ENCODE measurements at places on chromosomes 13 and 19. TPM values are rescaled to one million over a fixed set of nuclear protein-coding genes. Genes with fewer than 3 reads are reported as not detected.

Gene MYDGF
- total RNA-seq, result 41.9 TPM

Gene SIGLEC9
- total RNA-seq, result 2.2 TPM

Gene F7
- 0.69 TPM for total RNA-seq

Gene OVOL3
- not detected for total RNA-seq

Gene CD79A
- not detected for total RNA-seq

Gene ANGPTL8
- total RNA-seq, result not detected

Gene C19orf85
- total RNA-seq, result not detected

Gene SPC24
- 1.8 TPM for total RNA-seq

Gene UQCRFS1
- total RNA-seq, result 23.2 TPM

Gene C1QTNF9B
- 2.6 TPM for total RNA-seq

Gene KCNJ14
- 0.29 TPM for total RNA-seq

Gene ZNF177
- 8.7 TPM for total RNA-seq

Gene HIPK4
- total RNA-seq, result not detected

Gene TGFBR3L
- total RNA-seq, result not detected

Gene GJB6
- total RNA-seq, result not detected

Gene MUC16
- total RNA-seq, result 1.4 TPM

GRCh38 chr13:49528161-49528560, 32.4 kb downstream of the PHF11 start:
- H3K27me3 ChIP-seq, result no peaks in the 10 kb centered on the region
- H3K27ac ChIP-seq, result no peak overlapping the region
- no peaks in the 10 kb centered on the region for H3K4me1 ChIP-seq
- no peak for DNase-seq
- H3K36me3 ChIP-seq, result no peaks in the 10 kb centered on the region
- H3K4me3 ChIP-seq, result no peak overlapping the region

DNA sequence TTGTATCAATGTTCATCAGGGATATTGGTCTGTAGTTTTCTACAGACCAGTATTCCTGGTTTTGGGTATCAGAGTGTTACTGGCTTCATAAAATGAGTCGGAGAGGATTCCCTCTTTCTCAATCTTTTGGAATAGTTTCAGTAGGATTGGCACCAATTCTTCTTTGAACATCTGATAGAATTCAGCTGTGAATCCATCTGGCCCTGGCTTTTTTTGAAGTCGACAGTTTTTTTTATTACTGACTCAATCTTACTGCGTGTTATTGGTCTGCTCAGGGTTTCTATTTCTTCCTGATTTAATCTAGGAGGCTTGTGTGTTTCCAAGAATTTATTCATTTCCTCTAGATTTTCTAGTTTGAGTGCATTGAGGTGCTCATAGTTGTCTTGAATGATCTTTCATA, 11.4 kb downstream of the TEX26 start:
- no peaks in the 10 kb centered on the region for H3K27me3 ChIP-seq
- no peaks in the 10 kb centered on the region for H3K4me1 ChIP-seq
- H3K27ac ChIP-seq, result no peak overlapping the region
- H3K4me3 ChIP-seq, result no peak overlapping the region
- DNase-seq, result no peak

- no peaks in the 10 kb centered on the region for H3K4me1 ChIP-seq
- H3K4me3 ChIP-seq, result no peak overlapping the region
- H3K27me3 ChIP-seq, result no peaks in the 10 kb centered on the region
- no peaks in the 10 kb centered on the region for H3K36me3 ChIP-seq
- no peak overlapping the region for H3K27ac ChIP-seq
Observed at GRCh38 chr13:30443957-30444404, 21.7 kb downstream of the UBE2L5 start.

- no peaks in the 10 kb centered on the region for H3K27me3 ChIP-seq
- no peak for DNase-seq
- H3K4me3 ChIP-seq, result no peak overlapping the region
- H3K27ac ChIP-seq, result peak overlapping the region; percentile 5
- no peaks in the 10 kb centered on the region for H3K4me1 ChIP-seq
- no peaks in the 10 kb centered on the region for H3K36me3 ChIP-seq
Observed at GRCh38 chr19:34328982-34329381, 36.0 kb upstream of the GPI start.

DNA sequence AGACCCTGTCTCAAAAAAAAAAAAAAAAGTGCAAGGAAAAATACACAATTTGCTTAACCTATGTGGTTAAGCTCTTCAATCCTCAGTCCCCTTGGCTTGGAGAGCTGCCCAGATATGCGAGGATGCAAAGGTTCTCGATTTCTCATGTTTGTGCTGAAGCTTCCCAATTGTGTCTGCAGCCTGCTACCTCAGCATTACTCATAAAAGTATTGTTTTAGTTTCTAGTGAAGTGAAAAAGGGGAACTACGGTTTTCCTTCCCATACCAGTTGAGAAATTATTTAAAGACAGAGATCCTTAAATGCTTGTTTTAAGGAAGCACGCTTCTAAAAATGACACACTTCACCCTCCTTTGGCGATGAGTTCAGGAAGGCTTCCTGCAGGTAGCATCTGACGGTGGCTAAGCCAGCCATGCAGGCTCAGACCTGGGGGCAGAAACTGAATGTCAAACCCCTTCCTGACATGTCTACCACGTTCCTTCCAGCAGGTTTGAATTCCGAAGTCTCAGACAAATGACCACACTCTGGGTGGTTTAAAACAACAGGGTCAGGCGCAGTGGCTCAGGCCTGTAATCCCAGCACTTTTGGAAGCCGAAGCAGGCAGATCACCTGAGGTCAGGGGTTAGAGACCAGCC, 47.9 kb downstream of the RUBCNL start:
- no peaks in the 10 kb centered on the region for H3K27me3 ChIP-seq
- no peak overlapping the region for H3K4me3 ChIP-seq
- H3K4me1 ChIP-seq, result peaks cover 5% of the 10 kb centered on the region
- H3K27ac ChIP-seq, result no peak overlapping the region

- no peak overlapping the region for H3K4me3 ChIP-seq
- H3K27me3 ChIP-seq, result no peaks in the 10 kb centered on the region
- H3K36me3 ChIP-seq, result no peaks in the 10 kb centered on the region
- H3K27ac ChIP-seq, result no peak overlapping the region
- H3K4me1 ChIP-seq, result no peaks in the 10 kb centered on the region
Observed at GRCh38 chr13:106597749-106598395, 29.9 kb upstream of the ARGLU1 start.

GRCh38 chr13:48412881-48413351, at the start of gene LPAR6:
Gene LPAR6 (minus strand): TSS chr13:48413113. CDS start chr13:48412423, 690 bp downstream.
- no peaks in the 10 kb centered on the region for H3K27me3 ChIP-seq
- H3K27ac ChIP-seq, result peak within 1 kb of the TSS; percentile 77
- H3K36me3 ChIP-seq, result no peaks in the 10 kb centered on the region
- peak within 1 kb of the TSS; percentile 60 for H3K4me3 ChIP-seq
- DNase-seq, result no peak

DNA sequence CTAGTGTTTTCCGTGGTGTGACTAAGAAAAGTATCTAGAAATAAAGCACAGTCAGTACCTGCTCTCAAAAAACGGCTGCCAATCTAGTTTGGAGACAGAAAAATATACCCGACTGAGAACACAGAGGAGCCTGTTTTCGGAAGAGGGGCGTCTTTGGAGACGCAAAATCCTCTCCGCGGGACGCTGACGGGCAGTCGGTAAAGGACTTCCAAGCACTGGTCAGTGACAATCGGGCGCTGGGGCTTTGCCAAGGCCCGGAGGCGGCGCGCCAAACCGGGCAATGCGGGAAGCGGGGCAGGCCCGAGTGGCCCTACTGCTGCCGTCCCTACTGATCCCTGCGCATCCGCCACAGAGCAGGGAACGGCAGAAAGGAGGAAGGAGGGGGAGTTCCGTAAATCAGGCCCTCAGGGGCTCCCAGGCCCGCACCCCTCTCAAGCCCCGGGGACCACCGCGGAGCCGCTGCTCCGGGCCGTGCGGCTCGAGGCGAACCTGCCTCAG, 588 bp upstream of the DPY19L3 start:
- H3K27ac ChIP-seq, result peak overlapping the region; percentile 99
- no peaks in the 10 kb centered on the region for H3K4me1 ChIP-seq
- peak overlapping the region; percentile 86 for H3K4me3 ChIP-seq
- no peaks in the 10 kb centered on the region for H3K27me3 ChIP-seq
- DNase-seq, result peak; percentile 66
- no peaks in the 10 kb centered on the region for H3K36me3 ChIP-seq

GRCh38 chr19:15331419-15332310, 674 bp downstream of the BRD4 start:
- peak overlapping the region; percentile 98 for H3K27ac ChIP-seq
- H3K4me3 ChIP-seq, result peak overlapping the region; percentile 87
- no peaks in the 10 kb centered on the region for H3K27me3 ChIP-seq

- H3K27me3 ChIP-seq, result no peaks in the 10 kb centered on the region
- H3K27ac ChIP-seq, result no peak overlapping the region
- H3K36me3 ChIP-seq, result no peaks in the 10 kb centered on the region
Observed at GRCh38 chr19:20162821-20163220, 4.2 kb upstream of the ZNF486 start.

GRCh38 chr13:113152691-113152983, 5.8 kb upstream of the PROZ start:
- H3K27ac ChIP-seq, result peak overlapping the region; percentile 84
- H3K4me1 ChIP-seq, result peaks cover 5% of the 10 kb centered on the region
- DNase-seq, result no peak
- no peaks in the 10 kb centered on the region for H3K27me3 ChIP-seq
- H3K4me3 ChIP-seq, result peak overlapping the region; percentile 58
- H3K36me3 ChIP-seq, result no peaks in the 10 kb centered on the region

DNA sequence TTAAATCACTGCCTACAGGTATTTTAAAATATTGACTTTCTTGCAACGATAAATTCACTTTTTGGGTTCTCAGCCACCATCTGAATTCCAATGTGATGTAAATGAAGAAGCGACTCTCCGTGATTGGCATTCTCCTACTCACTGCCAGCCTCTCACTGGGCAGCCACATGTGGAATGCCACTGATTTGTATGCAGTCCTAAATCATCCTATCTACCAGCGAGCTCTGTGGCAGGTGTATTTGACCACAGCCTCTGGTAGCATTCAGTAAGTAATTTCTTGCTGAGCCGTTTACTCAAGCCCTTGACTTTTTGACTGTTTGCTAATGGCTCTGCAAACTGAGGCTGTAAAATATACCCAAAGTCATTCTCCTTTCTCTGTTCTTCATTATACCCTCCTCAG, 559.0 kb upstream of the SLC10A2 start:
- no peaks in the 10 kb centered on the region for H3K36me3 ChIP-seq
- H3K27me3 ChIP-seq, result no peaks in the 10 kb centered on the region
- no peaks in the 10 kb centered on the region for H3K4me1 ChIP-seq
- H3K27ac ChIP-seq, result no peak overlapping the region
- no peak for DNase-seq
- no peak overlapping the region for H3K4me3 ChIP-seq

GRCh38 chr19:35931874-35932202, 4.3 kb upstream of the LRFN3 start:
- H3K36me3 ChIP-seq, result no peaks in the 10 kb centered on the region
- H3K4me3 ChIP-seq, result peak overlapping the region; percentile 1
- no peak for DNase-seq
- peaks cover 5% of the 10 kb centered on the region for H3K4me1 ChIP-seq

DNA sequence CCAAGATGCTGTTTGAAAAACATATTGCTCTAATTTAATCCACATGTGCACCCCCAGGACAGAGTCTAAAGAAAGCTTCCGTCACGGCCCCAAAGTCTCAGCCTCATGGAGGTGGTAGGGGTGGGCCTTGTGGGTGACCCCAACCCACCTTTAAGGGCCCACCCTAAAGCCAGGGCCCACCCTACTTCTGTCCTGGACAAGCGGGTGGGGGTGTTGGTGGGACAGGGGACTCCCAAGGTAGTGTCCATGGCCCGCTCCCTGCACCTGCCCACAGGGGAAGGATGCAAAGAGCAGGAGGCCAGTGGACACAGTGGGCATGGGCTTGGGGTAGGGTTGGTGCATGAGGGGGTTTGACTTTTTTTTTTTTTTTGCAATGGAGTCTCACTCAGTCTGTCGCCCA, 66.8 kb downstream of the KCTD15 start:
- H3K4me1 ChIP-seq, result no peaks in the 10 kb centered on the region
- no peak overlapping the region for H3K27ac ChIP-seq
- no peak for DNase-seq
- H3K36me3 ChIP-seq, result no peaks in the 10 kb centered on the region
- H3K27me3 ChIP-seq, result no peaks in the 10 kb centered on the region
- no peak overlapping the region for H3K4me3 ChIP-seq

- peaks cover 6% of the 10 kb centered on the region for H3K4me1 ChIP-seq
- no peak overlapping the region for H3K27ac ChIP-seq
- H3K4me3 ChIP-seq, result no peak overlapping the region
- H3K27me3 ChIP-seq, result no peaks in the 10 kb centered on the region
- no peaks in the 10 kb centered on the region for H3K36me3 ChIP-seq
Observed at GRCh38 chr19:46954993-46955812, 64.4 kb upstream of the NPAS1 start.

- H3K36me3 ChIP-seq, result no peaks in the 10 kb centered on the region
- H3K27ac ChIP-seq, result no peak overlapping the region
- H3K27me3 ChIP-seq, result no peaks in the 10 kb centered on the region
- no peak for DNase-seq
- H3K4me3 ChIP-seq, result no peak overlapping the region
Observed at GRCh38 chr13:85286081-85286480, 513.1 kb downstream of the SLITRK6 start.

- H3K4me3 ChIP-seq, result no peak overlapping the region
- no peaks in the 10 kb centered on the region for H3K36me3 ChIP-seq
- no peak for DNase-seq
Observed at GRCh38 chr19:2767688-2768087, 15.4 kb downstream of the SGTA start.

GRCh38 chr19:10018263-10018662, 5.0 kb downstream of the RDH8 start:
- no peak overlapping the region for H3K27ac ChIP-seq
- no peaks in the 10 kb centered on the region for H3K27me3 ChIP-seq
- no peak overlapping the region for H3K4me3 ChIP-seq
- H3K36me3 ChIP-seq, result no peaks in the 10 kb centered on the region
- DNase-seq, result no peak
- H3K4me1 ChIP-seq, result no peaks in the 10 kb centered on the region

DNA sequence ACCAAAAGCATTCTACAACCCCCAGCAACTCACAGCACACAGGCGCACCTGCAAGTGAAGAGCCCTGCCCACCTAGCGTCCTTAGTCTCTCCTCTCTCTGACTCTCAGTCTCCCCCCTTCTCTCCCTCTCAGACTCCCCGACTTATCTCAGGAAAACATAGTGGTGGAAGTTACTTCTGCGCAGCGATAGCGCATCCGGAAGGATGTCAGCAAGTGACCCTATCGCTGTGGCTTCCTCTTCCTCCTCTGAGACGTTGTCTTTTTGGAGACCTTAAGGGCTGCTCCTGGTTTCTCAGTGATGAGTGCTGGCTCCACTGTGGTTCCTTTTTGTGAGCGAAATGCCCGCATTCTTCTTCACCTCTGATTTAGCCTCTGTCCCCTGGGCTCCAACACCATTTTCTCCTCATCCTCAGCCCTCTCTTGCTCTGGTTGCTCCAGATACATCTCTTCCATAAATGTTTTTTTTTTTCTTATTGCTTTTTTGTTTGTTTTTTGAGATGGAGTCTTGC, 1.4 kb upstream of the YIF1B start:
- H3K4me1 ChIP-seq, result peaks cover 10% of the 10 kb centered on the region
- no peak overlapping the region for H3K4me3 ChIP-seq
- H3K27me3 ChIP-seq, result no peaks in the 10 kb centered on the region
- DNase-seq, result no peak

- peak overlapping the region; percentile 97 for H3K27ac ChIP-seq
- H3K27me3 ChIP-seq, result no peaks in the 10 kb centered on the region
- H3K36me3 ChIP-seq, result no peaks in the 10 kb centered on the region
- peak overlapping the region; percentile 95 for H3K4me3 ChIP-seq
- H3K4me1 ChIP-seq, result peaks cover 4% of the 10 kb centered on the region
Observed at GRCh38 chr13:42048684-42049453, 421 bp downstream of the DGKH start.

- H3K4me1 ChIP-seq, result no peaks in the 10 kb centered on the region
- H3K36me3 ChIP-seq, result no peaks in the 10 kb centered on the region
- no peaks in the 10 kb centered on the region for H3K27me3 ChIP-seq
- no peak overlapping the region for H3K4me3 ChIP-seq
- H3K27ac ChIP-seq, result no peak overlapping the region
- no peak for DNase-seq
Observed at GRCh38 chr13:50162567-50162966, 147.3 kb downstream of the KCNRG start.

Data from uterus (tissue), 4 donors.